Activated T-helper 1 cell treated with anti-CD3 and anti-CD28 coated beads, Interleukin-2, amount 50 U/mL, for 16 hours (primary cell): ENCODE measurements at places on chromosomes 7 and 10.

DNA sequence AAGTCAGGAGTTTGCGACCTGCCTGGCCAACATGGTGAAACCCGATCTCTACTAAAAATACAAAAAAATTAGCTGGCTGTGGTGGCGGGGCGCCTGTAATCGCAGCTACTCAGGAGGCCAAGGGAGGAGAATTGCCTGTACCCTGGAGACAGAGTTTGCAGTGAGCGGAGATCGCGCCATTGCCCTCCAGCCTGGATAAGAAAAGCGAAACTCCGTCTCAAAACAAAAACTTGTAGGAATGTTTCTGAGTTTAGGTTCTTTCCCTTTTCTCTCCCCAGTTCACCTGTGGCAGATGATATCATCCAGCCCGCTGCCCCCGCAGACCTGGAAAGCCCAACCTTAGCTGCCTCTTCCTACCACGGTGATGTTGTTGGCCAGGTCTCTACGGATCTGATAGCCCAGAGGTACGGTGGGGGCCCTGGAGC, 138.8 kb upstream of the BTBD16 start:
- no peak for DNase-seq

GRCh38 chr10:120987359-120987758, 136.2 kb downstream of the WDR11 start:
- DNase-seq = no peak

- no peak for DNase-seq
Observed at GRCh38 chr7:23419160-23419559, 51.1 kb downstream of the IGF2BP3 start.

DNA sequence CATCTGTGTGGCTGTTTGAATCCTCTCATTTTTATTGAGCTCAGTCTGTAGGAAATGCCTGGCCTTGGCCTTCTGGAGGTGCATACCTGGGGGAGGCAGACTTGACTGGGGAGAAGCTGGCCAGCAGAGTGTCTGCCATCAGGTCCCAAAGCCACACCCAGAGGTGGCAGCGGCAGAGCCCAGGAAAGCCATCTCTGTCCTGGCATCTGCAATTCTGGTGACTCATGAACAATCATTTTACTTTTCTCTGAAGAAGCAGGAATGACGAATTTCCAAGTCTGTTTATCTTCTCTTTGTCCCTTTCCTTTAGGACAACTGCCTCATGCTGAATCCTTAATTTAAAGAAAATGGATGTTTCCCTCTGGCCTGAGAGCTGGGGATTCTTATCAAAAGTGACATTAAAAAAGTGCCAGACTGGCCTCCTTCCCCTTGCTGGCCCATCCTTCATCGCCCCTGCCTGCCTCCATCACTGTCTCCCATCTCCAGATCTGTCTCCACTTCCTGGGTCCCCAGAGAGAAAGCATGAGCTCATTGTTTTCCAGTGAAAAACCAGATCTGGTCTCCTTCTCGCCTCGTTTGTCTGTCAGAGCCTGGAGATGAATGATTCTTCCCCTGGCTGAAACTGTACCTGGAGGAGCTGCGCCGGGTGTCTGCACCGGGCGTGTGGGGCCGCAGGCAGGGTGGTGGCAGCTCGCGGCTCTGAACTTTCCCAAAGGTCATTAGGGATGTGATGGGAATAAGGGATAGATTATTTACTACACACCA, 124.5 kb downstream of the TMEM178B start:
- no peak for DNase-seq

DNA sequence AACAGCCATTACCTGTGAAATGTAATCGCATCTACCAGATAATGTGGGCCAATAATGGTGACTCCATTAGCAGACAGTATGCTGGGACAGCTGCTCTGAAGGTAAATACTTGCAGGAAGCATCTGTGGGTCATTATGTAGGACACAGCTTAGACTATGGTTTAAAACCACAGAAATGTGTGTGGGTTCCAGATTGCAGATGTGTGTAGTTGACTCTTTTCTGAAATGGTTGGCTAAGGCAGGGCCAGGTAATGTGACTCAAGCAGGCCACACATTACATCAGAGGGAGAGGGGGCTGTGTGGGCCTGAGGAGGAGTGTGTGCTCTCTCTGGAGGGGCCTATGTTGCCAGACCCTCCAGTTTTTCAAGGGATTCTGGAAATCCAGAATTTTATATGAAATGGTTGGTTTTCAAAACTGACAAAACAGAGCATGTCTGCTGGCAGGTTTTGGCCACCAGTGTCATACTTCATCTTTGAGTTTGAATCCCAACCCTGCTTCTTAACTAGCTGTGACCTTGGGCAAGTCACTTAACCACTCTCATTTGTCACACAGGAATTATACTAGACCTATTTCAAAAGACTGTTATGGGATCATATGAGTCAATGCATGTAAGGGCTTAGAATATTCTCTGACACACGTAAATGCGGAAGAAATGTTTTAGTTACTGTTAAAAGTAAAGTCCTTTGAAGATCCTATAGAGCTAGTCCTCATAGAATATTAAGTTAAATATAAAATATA, 64.5 kb downstream of the MCMBP start:
- no peak for DNase-seq
